Stimulated activated CD4-positive, alpha-beta T cell treated with anti-CD3 and anti-CD28 coated beads, Interleukin-15, amount 100 ng/mL, for 1 hour (primary cell): ENCODE measurements at places on chromosomes 1 and 21.

GRCh38 chr1:101025283-101025656 lies 314 bp downstream of the DPH5 start:
- no peak for DNase-seq

- peak; percentile 22 for DNase-seq
These were observed 106.7 kb downstream of the SLC45A1 start for GRCh38 chr1:8424539-8425116.

DNA sequence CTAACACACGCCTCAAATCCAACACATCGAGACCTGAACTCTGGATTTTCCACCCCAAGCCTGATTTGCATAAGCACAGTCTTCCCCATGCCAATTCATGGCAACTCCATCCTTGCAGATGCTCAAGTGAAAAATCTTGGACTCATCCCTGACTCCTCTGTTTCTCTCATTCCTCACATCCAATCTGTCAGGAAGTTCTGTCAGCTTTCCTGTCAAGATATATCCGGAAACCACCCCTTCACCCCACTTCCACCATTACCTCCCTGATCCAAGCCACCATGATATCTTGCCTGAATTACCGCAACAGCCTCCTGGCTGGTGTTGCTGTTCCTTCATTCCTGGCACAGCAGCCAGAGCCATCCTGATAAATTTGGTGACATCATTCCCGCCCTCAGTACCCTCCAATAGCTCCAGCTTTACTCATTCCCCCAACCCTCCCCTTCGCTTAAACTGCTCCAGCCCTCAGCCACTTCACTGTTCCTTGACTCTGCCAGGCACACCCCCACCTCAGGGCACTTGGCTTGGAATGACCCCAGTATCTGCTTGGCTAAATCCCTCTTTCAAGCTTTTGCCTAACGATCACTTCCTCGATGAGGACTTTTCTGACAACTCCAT lies 17.4 kb downstream of the TCEA3 start:
- no peak for DNase-seq

DNA sequence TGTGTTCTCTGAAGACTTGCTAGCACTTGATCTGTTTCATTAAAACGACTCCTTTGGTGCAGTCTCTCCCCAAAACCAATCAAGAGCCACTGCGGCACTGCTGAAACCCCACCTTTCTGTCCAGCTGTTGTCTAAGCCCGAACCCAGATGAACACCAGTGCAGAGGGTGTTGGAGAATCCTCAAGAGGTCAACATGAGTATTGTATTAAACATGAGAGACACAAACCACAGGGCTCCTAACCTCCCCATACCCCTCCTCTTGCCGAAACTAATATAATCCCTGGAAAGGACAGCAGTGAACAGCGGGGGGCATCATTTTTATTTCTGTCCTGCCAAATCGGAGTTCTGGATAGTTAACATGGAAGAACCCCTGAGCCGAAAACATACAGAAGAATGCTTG lies 333.9 kb downstream of the CAMTA1 start:
- no peak for DNase-seq

- no peak for DNase-seq
These were observed 199.1 kb upstream of the TMPRSS15 start for GRCh38 chr21:18602711-18603110.

DNA sequence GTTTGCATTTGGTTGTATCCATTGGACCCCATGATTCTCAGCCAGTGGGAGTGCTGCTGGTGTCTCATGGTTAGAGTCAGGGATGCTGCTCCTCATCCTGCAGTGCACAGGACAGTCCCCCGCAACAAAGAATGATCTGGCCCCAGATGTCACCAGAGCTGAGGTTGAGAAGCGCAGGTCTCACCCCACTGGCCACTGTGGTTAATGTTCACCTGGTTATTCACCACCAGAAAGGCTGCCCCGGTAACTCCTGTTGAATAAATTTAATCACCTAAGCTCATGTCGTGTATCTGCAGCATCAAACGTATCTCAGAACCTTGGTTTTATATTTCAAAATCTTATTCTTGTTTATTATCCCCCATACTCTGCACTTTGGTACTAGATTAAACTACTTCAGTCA lies 75.8 kb downstream of the ATP5PO start:
- no peak for DNase-seq

DNA sequence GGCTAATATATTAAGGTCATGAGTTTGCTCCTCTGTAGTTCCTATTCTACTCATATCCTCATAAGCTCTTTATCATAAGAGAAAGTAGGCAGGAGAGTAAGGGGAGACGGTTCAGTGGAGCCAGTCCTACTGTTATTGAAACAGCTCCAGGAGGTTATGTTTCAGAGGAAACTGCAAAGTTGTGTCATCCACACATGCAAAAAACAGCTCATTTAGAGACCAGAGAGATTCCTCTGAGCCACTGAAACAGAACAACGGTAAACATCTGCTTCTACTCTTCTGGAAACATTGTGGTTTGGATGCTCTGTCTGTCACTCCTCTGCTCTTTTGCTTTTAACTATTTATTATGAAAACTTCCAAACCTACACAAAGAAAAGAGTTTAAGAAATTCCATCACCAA lies 66.3 kb upstream of the PPP2R5A start:
- DNase-seq, result no peak

GRCh38 chr21:41817228-41817627 lies 50.4 kb upstream of the RIPK4 start:
- peak; percentile 12 for DNase-seq

DNA sequence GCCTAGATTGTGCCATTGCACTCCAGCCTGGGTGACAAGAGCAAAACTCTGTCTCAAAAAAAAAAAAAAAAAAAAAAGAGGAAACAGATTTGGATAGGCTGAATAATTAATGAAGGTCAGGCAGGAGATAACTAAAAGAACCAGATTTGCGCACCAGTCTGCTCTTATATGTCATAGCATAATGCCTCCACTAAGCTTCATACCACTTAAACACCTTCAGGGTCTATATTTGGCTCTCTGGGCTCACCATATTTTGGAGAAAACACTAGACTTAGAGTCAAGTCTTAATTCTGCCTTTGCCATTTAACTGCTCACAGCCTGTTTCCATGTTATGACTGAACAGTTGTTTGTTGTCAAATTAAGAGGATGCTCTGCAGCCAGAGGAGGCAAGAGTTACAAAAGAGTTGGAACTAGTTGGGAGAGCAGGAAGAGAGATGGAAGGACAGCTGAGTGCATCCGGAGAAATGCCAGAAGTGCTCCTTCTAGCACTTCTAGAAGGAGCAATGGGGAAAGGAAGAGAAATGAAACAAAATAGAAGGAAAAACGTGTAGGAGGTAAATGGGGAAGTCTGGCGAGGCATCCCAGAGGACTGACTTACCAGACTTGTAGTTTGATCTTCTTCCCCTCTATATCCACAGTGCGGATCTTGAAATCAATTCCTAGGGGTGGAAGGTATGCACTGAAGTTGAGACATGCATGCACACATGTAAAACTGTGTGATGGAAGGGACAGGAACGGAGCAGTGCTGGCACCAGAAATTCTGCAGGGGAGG lies 1.8 kb downstream of the RAB13 start:
- no peak for DNase-seq
